ENCODE measurements at places on chromosomes 3 and 15.

DNA sequence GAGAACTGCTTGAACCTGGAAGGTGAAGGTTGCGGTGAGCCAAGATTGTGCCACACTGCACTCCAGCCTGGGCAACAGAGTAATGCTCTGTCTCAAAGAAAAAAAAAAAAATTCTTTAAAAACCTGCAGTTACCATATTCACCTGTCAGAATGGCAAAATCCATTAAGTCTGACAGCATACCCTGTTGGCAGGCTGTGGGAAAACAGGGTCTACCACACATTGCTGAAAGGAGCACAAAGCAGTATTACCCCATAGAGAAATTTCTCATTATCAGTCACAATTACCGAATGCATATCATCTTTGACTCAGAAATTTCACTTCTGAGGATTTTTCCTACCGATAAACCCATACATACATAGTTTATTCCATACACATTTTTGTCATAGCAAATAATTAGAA is 264.1 kb upstream of the SLCO3A1 start:
- no peak for DNase-seq

GRCh38 chr15:63971904-63972303 is 74.4 kb downstream of the DAPK2 start:
- DNase-seq = no peak

GRCh38 chr3:78204977-78205376 is 1165.1 kb downstream of the ROBO2 start:
- DNase-seq = peak; percentile 16

DNA sequence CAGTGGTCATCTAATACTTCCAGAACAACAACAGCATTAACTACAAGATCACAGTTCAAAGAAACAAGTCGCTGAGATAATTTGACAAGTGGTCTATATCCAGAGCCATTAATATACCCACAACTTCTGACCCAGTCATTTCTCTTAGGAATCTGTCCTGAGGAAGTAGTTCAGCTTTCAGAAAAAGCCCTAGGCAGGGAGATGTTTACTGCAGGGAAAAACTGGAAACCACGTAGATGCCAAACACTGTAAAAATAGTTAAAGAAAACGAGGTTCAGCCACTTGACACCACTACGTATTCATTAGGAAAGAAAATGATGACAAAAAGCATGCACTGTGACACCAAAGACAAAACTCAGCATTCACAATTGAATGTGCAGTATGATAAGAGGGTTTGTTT is 22.3 kb upstream of the CDCP1 start:
- DNase-seq = no peak

GRCh38 chr3:188031121-188031520 is 122.8 kb upstream of the LPP start:
- no peak for DNase-seq

- DNase-seq = no peak
These were observed 9.0 kb upstream of the SLCO2A1 start for GRCh38 chr3:134038716-134039115.

GRCh38 chr15:46117071-46117470 is 482.2 kb downstream of the SQOR start:
- no peak for DNase-seq

- no peak for DNase-seq
These were observed 3.6 kb upstream of the AGTR1 start for GRCh38 chr3:148694116-148694515.

GRCh38 chr3:111713833-111714232 is 118.7 kb upstream of the ZBED2 start:
- no peak for DNase-seq

DNA sequence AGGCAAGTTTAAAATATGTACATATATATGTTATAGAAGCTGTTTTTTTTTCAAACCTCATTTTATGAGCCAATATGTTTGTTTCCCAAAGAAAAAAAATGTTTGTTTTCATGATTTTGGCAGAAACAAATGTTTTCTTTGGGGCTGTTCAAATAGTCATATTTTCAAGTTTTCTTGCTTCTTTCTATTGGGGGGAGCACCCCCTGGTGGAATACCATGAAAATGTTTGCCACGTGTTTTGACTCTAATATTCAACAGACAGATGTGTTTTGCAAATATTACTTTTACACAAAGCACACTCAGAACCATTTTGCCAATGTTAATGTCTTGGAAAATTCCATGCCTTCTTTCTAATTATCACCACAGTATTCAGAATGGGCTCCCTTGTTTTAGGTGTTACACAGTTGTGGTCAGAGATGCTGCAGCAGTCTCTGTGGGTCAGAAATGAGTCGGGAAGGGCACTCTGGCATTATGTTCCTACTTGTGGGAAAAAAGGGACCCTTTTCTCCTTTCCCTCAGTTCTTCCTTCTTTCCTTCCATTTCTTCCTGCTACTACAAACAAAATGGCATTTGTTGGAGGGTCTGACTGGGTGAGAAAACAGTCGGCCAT is 817.0 kb downstream of the TUSC7 start:
- DNase-seq = peak; percentile 29

- no peak for DNase-seq
These were observed 347.0 kb upstream of the PROK2 start for GRCh38 chr3:72131899-72132298.

GRCh38 chr3:38538773-38539353 is 42.7 kb downstream of the EXOG start:
- DNase-seq = no peak

GRCh38 chr15:87682527-87682926 is 574.0 kb downstream of the NTRK3 start:
- DNase-seq = no peak

- DNase-seq = peak; percentile 39
These were observed 32.2 kb upstream of the TRH start for GRCh38 chr3:129942296-129942695.

GRCh38 chr3:179819379-179819778 is 166.5 kb downstream of the USP13 start:
- DNase-seq = no peak

DNA sequence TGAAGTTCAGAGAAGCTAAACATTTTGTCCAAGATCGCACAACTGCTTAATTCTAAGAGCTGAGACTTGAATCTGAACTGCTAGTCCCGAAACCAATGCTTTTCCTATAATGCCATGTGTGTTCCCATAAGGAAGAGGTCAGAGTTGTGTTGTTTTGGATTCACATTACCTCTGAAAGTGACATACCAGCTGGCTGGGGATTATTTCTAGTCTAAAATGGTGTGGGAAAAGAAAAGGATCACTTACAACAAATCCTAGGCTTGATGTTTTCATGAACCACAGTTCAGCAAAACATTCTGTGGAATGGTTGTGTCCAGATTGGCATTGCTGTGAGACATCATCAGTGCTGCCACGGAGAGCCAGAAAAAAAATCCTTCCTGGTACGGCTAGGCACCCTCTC is 35.0 kb upstream of the LRRC3B start:
- DNase-seq = no peak

- DNase-seq = no peak
These were observed 29.1 kb upstream of the KCTD6 start for GRCh38 chr3:58462829-58463180.

DNA sequence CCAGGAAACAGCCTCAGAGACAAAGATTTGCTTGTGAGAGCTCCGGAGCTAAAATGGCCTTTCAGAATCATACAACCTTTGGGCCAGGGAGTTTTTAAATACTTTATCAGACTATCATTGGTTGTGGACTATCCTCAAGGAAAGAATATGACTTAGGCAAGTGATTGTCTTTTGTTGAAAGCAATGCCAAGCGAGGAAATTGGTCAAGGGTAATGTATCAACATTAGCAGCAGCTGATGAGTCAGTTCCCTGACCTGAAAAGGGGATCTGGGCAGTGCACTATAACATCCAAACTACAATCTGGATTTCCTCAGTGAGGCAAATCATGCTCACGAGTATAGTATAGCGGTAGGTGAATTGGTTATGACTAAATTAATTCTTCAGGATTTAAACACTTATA is 303.6 kb downstream of the LSAMP start:
- no peak for DNase-seq

GRCh38 chr15:31317421-31318327 is 9.0 kb upstream of the KLF13 start:
- no peak for DNase-seq

- DNase-seq = no peak
These were observed 133.1 kb downstream of the ATG7 start for GRCh38 chr3:11405323-11405722.

GRCh38 chr3:117080872-117081271 is 371.3 kb downstream of the TUSC7 start:
- no peak for DNase-seq

GRCh38 chr3:195241592-195242355 is 29.2 kb downstream of the XXYLT1 start:
- DNase-seq = no peak

GRCh38 chr3:158470944-158471638 is 99.9 kb upstream of the MLF1 start:
- peak; percentile 26 for DNase-seq

- DNase-seq = no peak
These were observed 8.9 kb upstream of the PXK start for GRCh38 chr3:58323529-58324390.

DNA sequence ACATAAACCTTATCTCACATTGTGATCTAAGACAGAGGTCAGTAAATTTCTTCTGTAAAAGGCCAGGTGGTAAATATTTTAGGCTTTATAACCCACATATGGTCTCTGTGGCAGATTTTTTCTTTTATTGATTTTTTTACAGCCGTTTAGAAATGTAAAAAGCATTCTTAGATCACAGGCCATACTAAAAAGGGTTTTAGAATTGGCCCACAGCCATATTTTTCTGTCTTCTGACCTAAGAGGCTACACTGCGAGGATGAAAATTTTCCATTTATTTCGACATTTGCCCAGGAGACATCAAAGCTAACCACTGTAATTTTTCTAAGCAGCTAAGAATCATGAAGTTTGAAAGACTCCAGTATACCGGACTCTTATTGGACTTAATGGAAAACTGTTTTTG is 377.2 kb upstream of the SGO1 start:
- DNase-seq = no peak

DNA sequence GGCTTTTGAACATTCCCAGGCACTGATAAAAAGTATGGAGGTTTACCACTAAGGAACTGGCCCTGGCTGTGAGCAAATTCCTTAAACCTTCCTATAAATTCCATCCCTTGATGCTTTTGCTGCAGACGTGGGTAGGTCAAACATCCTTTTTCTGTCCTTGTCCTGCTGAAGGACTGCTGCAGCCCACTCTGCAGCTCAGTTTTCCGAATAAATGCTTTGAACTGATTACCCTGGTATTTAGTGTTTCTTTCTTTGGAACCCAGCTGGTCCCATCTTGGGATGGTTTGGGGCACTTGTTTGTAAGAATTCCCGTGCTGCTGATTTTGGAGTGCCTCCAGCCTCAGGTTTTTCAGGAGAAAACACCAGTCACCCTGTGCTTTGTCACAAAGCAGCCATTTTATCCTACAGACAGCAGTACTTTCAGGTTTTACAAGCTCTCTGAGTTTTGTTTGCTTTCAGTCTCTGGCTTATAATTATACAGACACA is 815.9 kb downstream of the VGLL3 start:
- DNase-seq = no peak

DNA sequence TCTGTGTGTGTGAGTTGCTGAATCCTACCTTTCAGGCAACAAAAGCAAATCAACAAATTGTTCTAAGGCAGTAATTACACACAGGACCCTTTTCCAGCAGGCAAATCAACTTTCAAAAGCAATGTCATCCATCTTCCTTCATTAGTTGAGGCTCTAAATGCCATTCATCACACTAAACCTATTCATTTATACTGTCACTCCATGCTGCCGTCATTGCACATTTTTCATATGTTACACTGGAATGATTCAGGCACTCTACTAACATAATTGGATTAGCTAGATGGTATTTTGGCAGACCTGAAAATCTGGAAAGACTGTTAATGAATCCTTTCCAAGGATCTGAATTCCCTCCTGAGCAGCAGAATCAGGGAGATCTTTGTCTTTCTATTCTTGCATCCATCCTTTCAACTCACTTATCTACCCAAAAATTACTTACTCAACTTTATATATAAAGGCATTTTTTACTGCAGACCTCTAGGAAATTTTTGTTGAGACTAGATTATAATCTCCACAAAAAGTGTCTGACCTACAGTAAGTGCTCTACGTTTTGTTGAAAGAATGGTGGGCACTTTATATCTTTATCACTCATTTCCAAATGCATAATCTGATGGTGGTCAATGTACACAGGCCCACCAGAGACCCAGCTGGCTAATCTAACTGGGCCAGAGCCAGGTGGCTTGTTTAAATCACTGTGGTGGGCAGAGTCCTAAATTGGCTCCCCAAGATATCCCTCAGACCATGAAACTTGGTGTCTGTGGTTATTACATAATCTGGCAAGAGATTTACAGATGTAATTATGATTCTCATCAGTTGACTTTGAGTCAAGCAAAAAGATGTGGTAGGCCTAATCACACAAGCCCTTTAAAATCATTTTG is 25.0 kb downstream of the MIX23 start:
- no peak for DNase-seq

- DNase-seq = no peak
These were observed 1.2 kb upstream of the USF3 start for GRCh38 chr3:113697500-113698090.

DNA sequence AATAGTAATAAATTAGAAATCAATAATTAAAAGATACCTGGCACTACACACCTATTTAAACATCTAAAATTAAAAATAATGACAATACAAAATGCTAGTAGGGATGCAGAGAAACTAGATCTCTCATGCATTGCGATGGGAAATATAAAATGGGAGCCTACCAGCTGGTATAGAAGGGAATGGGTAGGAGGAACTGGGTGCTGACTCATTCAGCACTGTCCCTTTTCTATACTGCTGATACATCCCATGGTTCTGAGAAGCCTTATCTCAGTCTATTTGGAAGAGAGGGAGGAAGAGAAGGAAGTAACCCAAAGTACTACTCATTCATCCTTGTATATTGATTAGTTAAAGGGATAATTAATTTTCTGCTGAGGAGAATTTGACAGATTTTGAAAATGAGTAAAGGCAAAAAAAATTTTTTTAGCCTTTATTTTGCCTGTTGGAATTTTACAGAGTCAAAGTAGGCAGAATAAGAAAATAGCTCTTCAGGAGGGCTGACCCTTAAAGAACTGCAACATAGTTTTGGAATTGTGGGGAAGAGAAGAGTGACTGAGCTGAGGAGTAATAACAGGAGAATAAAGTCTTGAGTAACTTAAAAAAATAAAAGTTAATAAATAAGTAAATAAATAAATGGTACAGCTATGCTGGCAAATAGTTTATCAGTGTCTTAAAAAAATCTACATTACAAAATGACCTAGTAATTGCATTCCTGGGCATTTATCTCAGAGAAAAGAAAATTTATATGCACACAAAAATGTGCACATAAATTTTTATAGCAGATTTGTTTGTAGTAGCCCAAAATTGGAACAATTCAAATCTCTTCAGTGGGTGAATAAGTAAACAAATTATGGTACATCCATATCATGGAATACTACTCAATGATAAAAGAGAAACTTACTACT is 15.3 kb upstream of the BHLHE40 start:
- DNase-seq = no peak

- no peak for DNase-seq
These were observed 320.6 kb upstream of the RORA start for GRCh38 chr15:61549727-61550126.
